ENCODE measurements at places on chromosomes 2 and 18.

DNA sequence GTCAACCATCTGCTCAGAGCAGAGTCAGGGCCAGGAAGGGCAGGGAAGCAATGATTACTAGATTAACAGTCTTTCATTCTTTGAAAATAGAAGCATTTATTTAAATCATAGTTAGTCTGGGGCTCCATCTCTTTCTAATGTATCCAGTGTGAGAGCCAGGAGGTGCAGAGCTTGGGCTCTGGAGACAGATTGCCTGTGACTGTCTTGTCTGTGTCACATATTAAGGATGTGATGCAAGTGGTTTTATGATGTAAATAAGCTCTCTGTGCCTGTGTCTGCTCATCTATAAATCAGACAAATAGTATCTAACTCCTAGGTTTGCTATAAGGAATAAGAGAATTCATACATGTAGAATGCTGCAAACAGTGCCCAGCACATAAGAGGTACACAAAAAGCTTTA, 104.9 kb upstream of the TANK start:
- no peak for DNase-seq

- DNase-seq: no peak
Measured at GRCh38 chr2:105241443-105241842, at the start of gene GPR45. GPR45 (plus strand) TSS chr2:105241743; CDS start chr2:105241859, 116 bp downstream.

DNA sequence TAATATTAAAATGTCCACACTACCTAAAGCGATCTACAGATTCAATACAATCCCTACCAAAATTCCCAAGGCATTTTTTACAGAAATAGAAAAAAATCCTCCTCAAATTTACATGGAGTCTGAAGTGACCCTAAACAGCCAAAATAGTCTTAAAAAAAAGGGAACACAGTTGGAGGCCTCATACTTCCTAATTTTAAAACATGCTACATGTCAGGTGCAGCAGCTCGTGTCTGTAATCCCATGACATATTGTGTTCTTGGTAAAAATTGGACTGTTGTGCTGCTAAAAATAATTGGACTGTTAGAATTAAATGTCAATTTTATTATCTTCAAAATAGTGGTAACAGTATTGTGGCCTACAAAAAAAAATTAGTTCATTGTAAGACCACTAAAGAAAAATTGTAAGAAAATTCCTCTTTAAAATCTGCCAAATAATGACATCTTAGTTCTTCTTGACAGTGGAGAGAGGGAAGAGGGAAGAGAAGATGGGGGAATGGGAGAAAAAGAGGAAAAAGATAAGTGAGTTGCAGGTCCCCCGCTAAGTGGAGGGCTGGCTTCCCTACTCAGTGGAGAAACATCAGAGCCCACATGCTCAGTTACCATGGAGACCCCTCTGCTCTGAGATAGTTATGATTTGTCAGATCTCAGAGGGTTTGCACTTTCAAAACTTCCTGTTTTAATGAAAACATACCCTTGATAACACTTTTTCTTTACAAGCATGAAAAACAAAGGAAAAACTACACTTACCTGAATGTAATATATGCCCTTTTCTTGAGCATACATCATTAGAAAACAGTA, 46.5 kb downstream of the UNC50 start:
- no peak for DNase-seq

DNA sequence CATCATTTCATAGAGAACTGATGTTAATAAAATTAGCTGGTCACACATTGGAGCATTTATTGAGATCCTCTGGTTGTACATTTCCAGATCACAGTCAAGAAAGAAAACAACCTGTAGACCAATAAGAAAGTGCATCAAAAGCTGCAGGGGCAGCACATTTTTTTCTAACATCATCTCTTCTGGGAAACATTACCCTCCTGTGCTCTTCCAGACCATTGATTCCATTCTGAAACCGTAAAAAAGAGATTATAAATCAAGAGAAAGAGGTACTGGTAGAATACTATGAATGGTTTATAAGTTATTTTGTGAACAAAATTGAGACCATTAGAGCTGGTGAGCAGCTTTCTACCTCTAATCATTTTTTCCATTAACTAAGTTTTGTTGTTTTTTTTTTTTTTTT, 1548.2 kb upstream of the CELF4 start:
- DNase-seq: no peak
